ENCODE measurements at places on chromosomes 6 and 20.
A peak's percentile ranks its signal among the peaks of the same experiment; 100 is the strongest.

GRCh38 chr6:2646346-2646745 lies 104.4 kb downstream of the MYLK4 start:
- H3K4me3 ChIP-seq, result no peak overlapping the region
- peaks cover 26% of the 10 kb centered on the region for H3K27me3 ChIP-seq
- no peaks in the 10 kb centered on the region for H3K4me1 ChIP-seq
- DNase-seq, result no peak
- no peaks in the 10 kb centered on the region for H3K36me3 ChIP-seq

DNA sequence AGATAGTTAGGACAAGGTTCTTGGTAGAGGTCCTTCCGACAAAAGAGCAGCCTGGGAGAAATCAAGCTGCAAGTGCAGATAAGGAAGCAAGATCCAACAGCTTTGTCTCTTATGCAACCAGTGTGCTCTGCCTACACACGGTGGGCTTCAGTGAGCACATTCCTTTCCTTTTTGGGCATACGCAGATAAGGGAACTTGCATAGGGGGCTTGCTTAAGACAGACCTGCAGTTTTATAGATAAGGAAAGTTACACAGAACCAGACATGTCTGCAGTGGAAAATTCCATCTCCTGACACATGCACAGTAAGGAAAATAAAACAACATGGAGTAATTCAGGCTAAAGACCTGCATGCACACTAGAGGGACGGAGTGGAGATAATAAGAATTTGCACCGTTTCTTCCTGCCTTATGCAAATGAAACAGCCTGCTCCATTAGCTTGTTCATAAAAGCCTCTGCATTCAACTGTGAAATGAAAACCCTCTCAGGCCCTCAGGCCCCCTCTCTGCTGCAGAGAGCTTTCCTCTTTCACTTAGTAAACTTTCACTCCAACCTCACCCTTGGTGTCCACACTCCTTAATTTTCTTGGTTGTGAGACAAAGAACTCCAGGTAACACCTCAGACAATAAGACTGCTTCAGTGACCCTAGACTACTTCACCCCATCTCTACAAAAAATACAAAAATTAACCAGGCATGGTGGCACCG lies 97.5 kb upstream of the MYLIP start:
- peaks cover 7% of the 10 kb centered on the region for H3K4me1 ChIP-seq
- H3K27ac ChIP-seq, result no peak overlapping the region
- H3K36me3 ChIP-seq, result peaks cover 5% of the 10 kb centered on the region
- DNase-seq, result no peak

- no peaks in the 10 kb centered on the region for H3K27me3 ChIP-seq
- peaks cover 9% of the 10 kb centered on the region for H3K36me3 ChIP-seq
- H3K4me1 ChIP-seq, result peaks cover 71% of the 10 kb centered on the region
- DNase-seq, result no peak
- peak overlapping the region; percentile 49 for H3K4me3 ChIP-seq
These were observed 158.6 kb upstream of the TNFAIP3 start for GRCh38 chr6:137708481-137708880.

GRCh38 chr6:32110632-32111031 lies 1.5 kb upstream of the TNXB start:
- H3K4me1 ChIP-seq, result peaks cover 1% of the 10 kb centered on the region
- peaks cover 13% of the 10 kb centered on the region for H3K27me3 ChIP-seq
- DNase-seq, result no peak
- H3K4me3 ChIP-seq, result no peak overlapping the region

GRCh38 chr6:102066301-102066700 lies 672.8 kb downstream of the GRIK2 start:
- no peaks in the 10 kb centered on the region for H3K4me1 ChIP-seq
- DNase-seq, result no peak
- H3K27me3 ChIP-seq, result no peaks in the 10 kb centered on the region
- no peak overlapping the region for H3K27ac ChIP-seq

DNA sequence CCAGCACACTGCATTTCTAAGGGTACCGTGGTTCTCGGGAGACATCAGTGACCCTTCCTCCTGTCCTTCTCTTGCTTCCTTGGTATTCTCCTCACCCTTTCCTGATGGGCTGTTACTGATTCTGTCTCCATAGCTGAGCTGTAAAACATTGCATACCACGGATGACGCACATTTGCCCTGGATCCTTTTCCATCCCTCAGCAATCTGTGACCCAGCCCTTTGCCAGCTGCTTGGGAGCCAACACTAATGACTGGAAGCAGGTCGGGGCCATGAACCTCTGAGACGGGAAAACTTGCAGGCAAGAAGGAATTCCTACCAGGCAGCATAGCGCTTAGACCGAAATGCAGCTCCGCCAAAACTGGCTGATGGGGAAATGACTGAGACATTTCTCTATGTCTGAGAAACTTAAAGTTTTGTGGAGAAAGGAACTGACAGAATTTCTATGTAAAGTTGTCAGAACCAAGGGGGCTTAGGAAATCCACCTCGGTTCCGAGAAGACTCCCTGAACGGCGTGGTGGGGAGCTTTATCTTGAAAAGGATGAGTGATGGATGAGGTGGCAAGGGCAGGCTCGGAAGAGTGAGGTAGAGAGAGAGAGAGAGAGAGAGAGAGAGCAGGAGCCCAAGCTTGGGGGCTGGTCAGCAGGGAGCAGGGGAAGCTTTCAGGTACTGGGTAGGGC lies 19.2 kb downstream of the TUBB2B start:
- H3K4me3 ChIP-seq, result no peak overlapping the region
- no peak for DNase-seq
- H3K27ac ChIP-seq, result no peak overlapping the region
- peaks cover 30% of the 10 kb centered on the region for H3K27me3 ChIP-seq
- peaks cover 26% of the 10 kb centered on the region for H3K4me1 ChIP-seq

GRCh38 chr20:6702144-6702543 lies 65.3 kb upstream of the BMP2 start:
- no peak overlapping the region for H3K4me3 ChIP-seq
- DNase-seq, result no peak
- no peak overlapping the region for H3K27ac ChIP-seq
- no peaks in the 10 kb centered on the region for H3K36me3 ChIP-seq

- no peaks in the 10 kb centered on the region for H3K36me3 ChIP-seq
- no peak overlapping the region for H3K27ac ChIP-seq
- H3K4me1 ChIP-seq, result peaks cover 48% of the 10 kb centered on the region
- H3K4me3 ChIP-seq, result no peak overlapping the region
- DNase-seq, result no peak
These were observed 24.2 kb upstream of the TAGAP start for GRCh38 chr6:159068904-159069578.

DNA sequence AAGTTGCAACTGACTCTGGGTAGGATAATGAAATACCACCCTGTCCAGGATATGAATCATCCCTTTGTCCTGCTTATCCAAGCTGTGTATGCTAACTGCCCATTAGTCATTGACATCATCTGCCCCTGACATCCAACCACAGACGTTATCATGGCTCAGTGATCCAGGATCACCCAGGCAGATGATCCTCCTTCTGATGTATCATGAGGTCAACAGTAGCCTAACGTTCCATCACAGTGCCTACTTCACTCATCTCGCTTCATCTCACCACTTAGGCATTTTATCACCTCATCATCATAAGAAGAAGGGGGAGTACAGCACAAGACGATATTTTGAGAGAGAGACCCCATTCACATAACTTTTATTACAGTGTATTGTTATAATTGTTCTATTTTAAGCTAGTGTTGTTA lies 13.4 kb upstream of the BTN3A2 start:
- H3K4me3 ChIP-seq, result no peak overlapping the region
- no peak for DNase-seq
- no peaks in the 10 kb centered on the region for H3K36me3 ChIP-seq
- H3K4me1 ChIP-seq, result peaks cover 11% of the 10 kb centered on the region
- peaks cover 1% of the 10 kb centered on the region for H3K27me3 ChIP-seq
- no peak overlapping the region for H3K27ac ChIP-seq

DNA sequence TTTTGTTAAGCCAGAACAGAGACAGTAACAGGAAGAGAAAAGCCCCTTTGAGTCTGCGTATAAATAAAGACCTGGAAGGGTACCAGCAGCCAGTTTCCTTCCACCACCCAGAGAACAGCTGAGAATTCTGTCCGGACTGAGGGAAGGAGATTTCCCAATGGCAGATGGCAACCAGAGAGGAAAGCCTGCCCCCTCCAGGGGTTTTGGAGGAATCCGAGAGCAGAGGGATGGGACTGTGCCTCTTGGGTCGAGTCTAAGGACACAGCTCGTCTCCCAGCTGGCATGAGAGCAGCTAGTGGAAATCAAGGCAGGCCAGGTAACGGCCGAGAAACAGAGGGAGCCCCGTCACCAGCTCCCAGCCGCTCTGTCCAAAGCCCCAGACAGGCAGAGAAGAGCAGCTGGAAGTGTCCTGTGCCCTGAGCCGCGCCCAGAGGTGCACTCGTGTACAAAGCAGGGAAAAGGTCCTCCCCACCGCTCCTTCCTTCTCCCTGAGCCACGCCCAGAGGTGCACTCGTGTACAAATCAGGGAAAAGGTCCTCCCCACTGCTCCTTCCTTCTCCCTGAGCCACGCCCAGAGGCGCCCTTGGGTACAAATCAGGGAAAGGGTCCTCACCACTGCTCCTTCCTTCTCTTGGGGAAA lies 134.0 kb upstream of the SNX9 start:
- no peaks in the 10 kb centered on the region for H3K36me3 ChIP-seq
- H3K27ac ChIP-seq, result no peak overlapping the region
- H3K27me3 ChIP-seq, result peaks cover 10% of the 10 kb centered on the region
- no peak overlapping the region for H3K4me3 ChIP-seq

- H3K27ac ChIP-seq, result no peak overlapping the region
- peaks cover 7% of the 10 kb centered on the region for H3K27me3 ChIP-seq
- DNase-seq, result no peak
- H3K36me3 ChIP-seq, result no peaks in the 10 kb centered on the region
- H3K4me3 ChIP-seq, result no peak overlapping the region
These were observed 25.1 kb upstream of the TGM2 start for GRCh38 chr20:38190166-38190565.

GRCh38 chr6:33069021-33069738 lies 4.3 kb downstream of the HLA-DPA1 start:
- DNase-seq, result no peak
- no peak overlapping the region for H3K4me3 ChIP-seq
- no peaks in the 10 kb centered on the region for H3K27me3 ChIP-seq
- peaks cover 42% of the 10 kb centered on the region for H3K36me3 ChIP-seq
- H3K4me1 ChIP-seq, result peaks cover 28% of the 10 kb centered on the region

GRCh38 chr6:20389066-20389465 lies 12.6 kb upstream of the E2F3 start:
- DNase-seq, result no peak
- H3K27me3 ChIP-seq, result no peaks in the 10 kb centered on the region
- no peaks in the 10 kb centered on the region for H3K36me3 ChIP-seq
- H3K27ac ChIP-seq, result no peak overlapping the region
- H3K4me1 ChIP-seq, result peaks cover 1% of the 10 kb centered on the region
- no peak overlapping the region for H3K4me3 ChIP-seq

DNA sequence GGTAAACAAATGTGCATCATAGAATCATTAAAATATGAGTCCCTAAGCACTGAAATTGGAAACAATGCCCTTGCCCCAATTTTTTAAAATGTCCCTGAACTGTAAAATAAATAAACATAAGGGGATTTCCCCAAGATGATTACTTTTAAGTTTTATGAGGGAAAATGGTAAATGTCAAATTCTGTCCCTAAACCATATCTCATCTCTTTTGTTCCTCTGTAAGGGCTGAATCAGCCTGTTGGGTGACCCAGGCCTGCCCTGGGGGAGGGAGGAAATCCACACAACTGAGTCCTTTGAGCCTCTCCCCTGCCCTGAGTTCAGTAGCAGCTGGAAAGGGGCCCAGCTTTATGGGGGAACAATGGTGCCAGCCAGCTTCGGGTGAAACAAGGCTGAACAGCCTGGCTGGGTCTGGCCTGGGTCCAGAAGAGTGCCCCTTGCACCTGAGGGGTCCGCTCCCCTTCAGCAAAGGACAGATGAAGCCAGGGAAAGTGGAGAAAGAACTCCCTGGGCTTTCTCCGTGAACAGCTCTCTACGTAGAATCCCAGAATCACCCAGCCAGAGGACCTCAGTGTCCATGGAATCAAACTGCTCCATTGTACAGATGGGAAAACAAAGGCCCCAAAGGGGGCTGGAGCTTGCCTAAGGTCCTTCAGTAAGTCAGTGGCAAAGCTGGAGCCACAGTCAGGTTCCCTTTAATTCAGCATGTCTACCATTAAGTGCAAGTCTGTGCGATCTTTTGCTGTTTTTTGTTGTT lies 28.2 kb upstream of the ITCH start:
- H3K27me3 ChIP-seq, result no peaks in the 10 kb centered on the region
- no peak overlapping the region for H3K4me3 ChIP-seq
- DNase-seq, result no peak
- peaks cover 12% of the 10 kb centered on the region for H3K4me1 ChIP-seq
- peak overlapping the region; percentile 51 for H3K27ac ChIP-seq

GRCh38 chr6:20192625-20193024 lies 19.6 kb downstream of the MBOAT1 start:
- peaks cover 66% of the 10 kb centered on the region for H3K36me3 ChIP-seq
- no peaks in the 10 kb centered on the region for H3K27me3 ChIP-seq
- H3K27ac ChIP-seq, result peak overlapping the region; percentile 94
- H3K4me3 ChIP-seq, result peak overlapping the region; percentile 13
- H3K4me1 ChIP-seq, result peaks cover 60% of the 10 kb centered on the region
- DNase-seq, result no peak

- no peaks in the 10 kb centered on the region for H3K4me1 ChIP-seq
- no peak for DNase-seq
- no peaks in the 10 kb centered on the region for H3K36me3 ChIP-seq
- H3K27ac ChIP-seq, result no peak overlapping the region
- H3K27me3 ChIP-seq, result no peaks in the 10 kb centered on the region
These were observed 56.0 kb downstream of the CLIC5 start for GRCh38 chr6:45959534-45960145.

DNA sequence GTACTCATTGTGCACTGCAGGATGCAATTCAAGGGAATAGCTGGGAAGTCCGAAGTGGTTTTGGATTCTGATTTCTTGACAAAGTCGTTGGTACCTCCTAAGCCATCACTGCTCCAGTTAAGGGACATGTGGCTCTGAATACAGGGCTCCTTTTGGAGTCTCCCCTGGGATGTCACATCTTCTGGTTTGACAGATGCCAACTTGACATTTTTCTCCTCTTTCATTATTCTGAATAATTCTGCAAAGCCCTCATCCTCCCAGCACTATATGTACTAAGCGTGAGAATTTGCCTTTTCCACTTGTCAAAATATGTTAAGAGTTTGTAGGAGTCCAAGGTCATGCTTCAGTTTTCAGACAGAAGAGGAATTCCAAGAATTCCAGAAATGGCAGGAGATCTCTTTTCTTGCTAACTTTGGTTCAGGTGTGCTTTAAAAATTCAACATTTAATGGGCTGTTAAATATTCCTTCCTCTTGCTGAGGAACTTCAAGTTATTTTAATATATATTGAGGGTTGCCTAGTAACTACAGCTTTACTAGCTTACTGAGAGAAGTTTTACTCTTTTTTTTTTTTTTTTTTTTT lies 38.7 kb downstream of the DOK5 start:
- no peaks in the 10 kb centered on the region for H3K36me3 ChIP-seq
- H3K27ac ChIP-seq, result no peak overlapping the region
- H3K4me1 ChIP-seq, result no peaks in the 10 kb centered on the region
- no peaks in the 10 kb centered on the region for H3K27me3 ChIP-seq
- no peak for DNase-seq

- DNase-seq, result no peak
- no peak overlapping the region for H3K4me3 ChIP-seq
- H3K4me1 ChIP-seq, result peaks cover 2% of the 10 kb centered on the region
- H3K27me3 ChIP-seq, result peaks cover 4% of the 10 kb centered on the region
These were observed 6.7 kb upstream of the LCA5 start for GRCh38 chr6:79543886-79544285.
